ENCODE measurements at places on chromosomes 6 and 20. TPM values are rescaled to one million over a fixed set of nuclear protein-coding genes. Genes with fewer than 3 reads are reported as not detected.
A peak's percentile ranks its signal among the peaks of the same experiment; 100 is the strongest.

DNA sequence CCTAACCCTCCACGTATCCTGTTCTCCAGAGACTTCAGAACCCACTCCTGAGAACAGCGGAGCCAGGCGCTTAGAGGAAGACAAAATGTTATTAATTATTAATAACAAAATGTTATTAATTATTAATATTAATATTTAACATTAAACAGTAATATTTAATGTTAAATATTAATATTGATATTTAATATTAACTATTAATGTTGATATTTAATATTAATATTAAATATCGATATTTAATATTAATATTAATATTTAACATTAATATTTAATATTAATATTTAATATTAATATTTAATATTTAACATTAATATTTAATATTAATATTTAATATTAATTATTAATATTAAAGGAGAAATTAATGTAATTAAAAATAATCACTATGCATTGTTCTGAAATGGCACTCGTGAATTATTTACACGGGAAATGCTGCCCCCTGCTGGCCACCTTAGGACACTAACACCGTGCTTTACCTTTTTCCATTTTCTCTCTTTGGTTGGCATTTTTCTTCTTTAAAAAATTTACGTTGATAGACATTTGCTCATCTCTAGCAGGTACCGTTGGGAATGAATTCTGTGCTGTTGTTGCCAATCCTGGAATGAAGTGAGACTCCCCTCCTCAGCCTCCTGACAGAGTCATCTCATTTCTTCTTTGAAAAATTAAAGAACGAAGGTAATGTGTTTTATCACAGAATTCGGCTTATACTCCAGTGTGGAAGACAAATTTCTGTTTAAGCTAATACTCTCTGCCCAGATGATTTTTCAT lies 7.5 kb upstream of the GGTLC1 start:
- DNase-seq: peak; percentile 69

GSTA1 gene
- total RNA-seq: not detected

DNA sequence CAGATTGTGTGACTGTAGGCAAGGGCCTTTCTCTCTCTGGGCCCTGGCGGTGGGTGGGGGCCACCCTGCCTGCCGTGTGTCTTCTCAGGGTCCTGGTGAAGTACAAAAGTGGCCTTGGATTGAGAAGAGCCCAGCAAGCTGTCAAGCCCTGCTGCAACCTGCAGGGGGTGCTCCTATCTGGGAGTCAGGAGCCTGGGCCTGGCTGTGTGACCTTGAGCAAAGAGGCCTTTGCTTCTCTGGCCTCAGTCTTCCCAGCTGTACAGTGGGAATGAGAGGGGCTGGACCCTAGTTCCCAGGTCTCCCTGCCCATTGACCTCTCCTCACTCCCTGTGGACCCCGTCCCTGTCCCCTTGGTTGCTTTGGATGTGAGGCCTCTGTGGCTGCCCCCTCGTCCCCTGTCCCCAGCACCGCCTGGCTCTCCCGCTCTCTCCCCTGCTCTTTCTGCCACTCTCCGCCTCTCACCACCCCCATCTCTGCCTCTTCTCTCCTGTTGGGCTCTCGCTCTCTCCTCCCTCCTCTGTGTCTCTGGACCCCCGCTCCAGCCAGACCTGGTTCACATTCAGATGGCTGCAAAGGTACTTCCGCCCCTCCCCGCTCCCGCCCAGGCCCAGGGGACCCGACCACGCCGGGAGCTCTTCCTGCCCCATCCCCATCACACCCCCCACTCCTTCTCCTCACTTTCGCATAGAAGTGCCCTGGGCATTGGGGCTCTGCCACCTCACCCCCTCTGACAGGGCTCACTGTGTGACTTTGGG lies 46.7 kb downstream of the SRC start:
- peak; percentile 48 for DNase-seq

HLA-DPA1 gene
- total RNA-seq: 0.34 TPM

- DNase-seq: no peak
Measured at GRCh38 chr20:47075263-47075662, 180.6 kb downstream of the EYA2 start.

DNA sequence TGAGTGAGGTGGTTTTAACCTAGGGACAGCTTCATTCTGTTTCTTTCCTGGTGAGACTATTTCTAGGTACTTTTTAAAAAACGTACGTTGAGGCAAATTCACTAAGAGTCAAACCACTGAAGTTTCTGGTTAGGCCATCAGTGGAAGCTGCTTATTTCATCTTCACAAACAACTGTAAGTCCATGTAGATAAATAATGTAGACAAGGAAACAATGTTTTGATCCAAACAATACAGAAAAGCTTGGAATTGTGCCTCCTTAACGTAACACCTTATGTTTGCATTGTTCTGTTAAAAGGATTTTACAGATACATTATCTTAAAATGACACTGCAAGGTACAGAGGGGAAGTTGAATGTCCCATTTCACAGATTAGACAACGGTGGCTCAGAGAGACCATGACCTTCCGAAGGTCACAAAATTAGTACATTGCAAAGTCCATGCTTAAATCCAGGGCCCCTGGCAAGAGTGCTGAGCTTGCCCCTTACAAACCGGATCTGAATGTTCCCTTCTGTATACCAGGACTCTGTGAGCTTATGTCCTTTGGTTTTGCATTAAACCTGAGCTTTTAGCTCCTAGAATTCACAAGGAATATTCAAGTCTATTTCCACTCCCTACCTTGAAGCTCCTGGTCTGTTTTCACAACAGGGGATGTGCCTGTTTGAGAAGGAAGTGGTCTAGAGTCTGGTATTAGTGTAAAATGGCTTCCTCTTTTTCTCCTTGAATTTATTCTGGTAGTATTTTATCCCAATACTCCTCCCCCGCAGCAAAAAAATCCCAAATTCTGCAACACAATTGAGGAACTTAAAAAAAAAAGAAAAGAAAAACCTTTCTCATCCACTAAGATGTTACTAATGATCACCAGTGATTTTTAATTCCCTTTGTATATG lies 28.9 kb upstream of the ZNF217 start:
- DNase-seq: peak; percentile 35

DEF6 gene
- total RNA-seq: 0.88 TPM

DNA sequence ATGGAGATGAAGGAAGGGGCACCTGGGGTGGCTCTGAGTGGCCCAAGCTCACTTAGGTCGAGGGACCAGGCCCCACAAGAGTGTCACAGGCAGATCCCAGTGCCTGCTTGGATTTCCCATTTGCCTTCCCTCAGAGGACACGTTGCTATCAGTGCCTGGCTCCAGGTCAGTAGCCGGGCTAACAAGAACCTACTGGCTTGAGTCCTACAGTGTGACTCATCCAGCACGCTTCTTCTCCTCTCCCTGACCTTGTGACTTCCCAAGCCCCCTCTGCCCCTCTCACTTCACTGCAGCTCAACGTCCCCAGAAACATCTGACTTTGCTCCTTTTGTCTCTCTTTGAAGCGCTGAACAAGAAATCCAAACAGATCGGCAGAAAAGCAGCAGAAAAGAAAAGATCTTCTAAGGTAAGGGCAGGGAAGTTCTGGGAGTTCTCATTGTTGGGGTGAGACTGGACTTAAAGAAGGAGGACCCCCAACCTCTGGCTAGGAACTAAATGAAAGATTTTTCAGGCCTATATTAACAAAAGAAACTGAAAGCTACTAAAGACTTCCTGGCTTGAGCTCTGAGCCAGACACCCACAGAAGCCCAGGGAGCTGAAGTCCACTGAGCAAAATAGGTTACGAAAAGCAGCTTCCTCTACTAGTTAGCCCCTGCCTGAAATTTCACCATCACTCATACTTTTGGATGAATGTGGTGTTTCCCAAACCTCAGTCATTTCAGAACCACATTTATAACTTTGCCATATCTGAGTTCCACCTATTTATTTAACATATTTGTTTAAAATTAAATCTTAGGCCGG lies 21.5 kb downstream of the ASIP start:
- DNase-seq: peak; percentile 33

ETV7 gene
- total RNA-seq: 0.09 TPM

HCRTR2 gene
- not detected for total RNA-seq

DNA sequence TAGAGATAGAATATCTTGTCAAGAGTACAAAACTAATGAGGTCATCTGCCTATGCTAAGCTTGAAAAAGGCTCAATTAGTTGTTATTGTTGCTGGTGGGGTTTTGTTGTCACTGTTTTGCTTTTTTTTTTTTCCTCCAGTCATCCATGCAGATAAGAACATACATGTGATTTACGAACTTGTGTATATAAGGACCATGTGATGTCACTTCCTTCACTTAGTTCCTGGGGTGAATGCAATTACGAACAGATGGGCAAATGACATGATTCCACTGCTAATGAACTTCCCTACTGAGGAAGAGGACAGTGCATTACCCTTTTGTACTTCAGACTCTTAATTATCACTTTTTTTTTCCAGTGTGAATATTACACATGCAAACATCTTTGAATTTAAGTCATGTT lies 1175.3 kb upstream of the GJE1 start:
- no peak for DNase-seq

GRCh38 chr6:88662163-88662580 lies 301.2 kb downstream of the RNGTT start:
- peak; percentile 5 for DNase-seq

GRCh38 chr20:62726276-62726675 lies 17.6 kb downstream of the NTSR1 start:
- DNase-seq: no peak

PGC gene
- not detected for total RNA-seq

- DNase-seq: no peak
Measured at GRCh38 chr6:139443231-139444112, 69.0 kb upstream of the CITED2 start.

MAFB gene
- total RNA-seq: 3.4 TPM

GRCh38 chr6:32195902-32196681 lies 3.6 kb upstream of the GPSM3 start:
- peak; percentile 100 for DNase-seq

DNA sequence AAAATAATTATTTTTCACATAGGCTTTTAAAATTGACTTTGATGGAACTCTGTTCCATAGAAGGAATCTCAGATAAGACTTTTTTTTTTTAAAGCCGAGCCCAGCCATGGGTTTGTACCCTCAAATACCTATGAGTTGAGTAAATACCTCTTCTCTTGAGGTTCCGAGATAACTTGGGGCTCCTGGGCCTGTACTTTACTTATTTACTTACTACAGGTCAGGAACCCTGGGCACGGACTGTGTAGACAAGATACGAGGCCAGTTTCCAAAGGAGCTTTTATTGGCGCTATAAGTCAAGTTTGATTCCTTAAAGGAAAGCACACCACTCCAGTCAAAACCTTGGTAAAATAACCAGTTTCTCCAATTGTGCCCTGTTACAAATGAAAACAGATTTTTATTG lies 7.5 kb downstream of the AFG1L start:
- no peak for DNase-seq

GRCh38 chr20:35199740-35200139 lies 26.8 kb upstream of the MMP24 start:
- DNase-seq: no peak

DNA sequence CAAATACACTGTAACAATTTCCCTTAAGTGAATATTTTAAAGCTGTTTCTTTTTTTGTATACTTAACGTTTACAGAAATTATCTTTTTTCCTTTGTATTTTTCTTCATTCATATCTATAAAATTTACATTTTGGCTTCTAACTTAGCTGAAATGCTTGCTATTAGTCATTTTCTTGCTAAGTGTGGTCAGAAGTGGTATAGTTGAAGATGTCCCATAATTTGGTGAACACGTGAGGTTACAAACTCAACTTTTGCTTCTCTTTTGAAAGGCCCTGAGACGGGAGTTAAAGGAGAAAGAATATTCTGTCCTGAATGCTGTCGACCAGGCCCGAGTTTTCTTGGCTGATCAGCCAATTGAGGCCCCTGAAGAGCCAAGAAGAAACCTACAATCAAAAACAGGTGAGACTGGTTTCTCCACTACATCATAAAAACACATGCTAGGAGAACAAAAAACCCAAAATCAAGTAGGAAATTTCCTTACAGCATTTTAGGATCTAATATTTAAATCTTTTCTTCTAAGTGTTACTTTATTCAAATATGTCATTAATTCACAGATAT lies 445.0 kb downstream of the UTRN start:
- DNase-seq: no peak

- no peak for DNase-seq
Measured at GRCh38 chr6:28586324-28586723, 60.6 kb downstream of the GPX5 start.

NRSN1 gene
- total RNA-seq: not detected

TSBP1 gene
- not detected for total RNA-seq

GRCh38 chr6:39902136-39902535 lies 32.1 kb downstream of the MOCS1 start:
- DNase-seq: no peak

DNA sequence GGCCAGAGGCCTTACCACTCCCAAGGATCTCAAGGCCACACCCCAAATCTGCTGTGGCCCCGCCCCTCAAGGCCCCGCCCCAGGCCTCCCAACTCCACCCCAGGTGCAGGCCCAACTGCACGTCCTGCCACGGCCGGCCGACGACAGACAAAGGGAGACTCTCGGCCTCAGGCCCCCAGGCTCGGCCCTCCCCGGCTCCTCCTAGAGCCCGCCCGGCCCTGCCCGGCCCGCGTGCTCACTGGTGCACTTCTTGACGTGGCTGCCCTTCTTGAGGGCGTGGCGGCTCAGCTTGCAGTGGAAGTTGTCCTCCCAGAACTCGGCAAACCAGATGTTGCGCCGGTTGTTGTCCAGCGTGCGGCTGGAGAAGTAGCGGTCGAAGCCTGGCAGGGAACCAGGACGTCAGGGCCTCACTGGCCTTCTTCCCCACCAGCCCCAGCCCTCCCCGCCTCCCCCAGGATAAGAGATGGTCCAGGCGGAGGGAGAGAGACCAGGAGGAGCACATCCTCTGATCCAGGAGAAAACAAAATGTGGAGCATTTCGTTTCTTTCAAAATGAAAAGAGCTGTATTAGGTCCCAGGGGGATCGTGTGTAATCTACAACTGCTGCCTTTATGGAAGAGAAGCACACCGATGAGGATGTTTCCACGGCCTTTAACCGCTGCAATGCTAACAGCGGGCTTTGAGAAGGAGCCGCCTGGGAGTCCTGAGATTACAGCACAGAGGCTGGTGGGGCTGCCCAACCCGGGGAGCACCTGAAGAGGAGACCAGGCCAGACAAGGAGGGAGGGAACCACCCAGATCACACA lies 89.4 kb downstream of the GRM4 start:
- DNase-seq: peak; percentile 20

GRCh38 chr20:57435498-57436222 lies 44.5 kb downstream of the RBM38 start:
- peak; percentile 26 for DNase-seq

- no peak for DNase-seq
Measured at GRCh38 chr6:105628156-105628860, 225.4 kb upstream of the PREP start.

- DNase-seq: peak; percentile 77
Measured at GRCh38 chr6:41306187-41306854, 19.8 kb upstream of the TREM1 start.

ACTR5 gene
- 14.1 TPM for total RNA-seq

PKIB gene
- not detected for total RNA-seq

- DNase-seq: peak; percentile 91
Measured at GRCh38 chr6:52576392-52577021, 353 bp downstream of the TRAM2 start.

GRCh38 chr6:46525583-46525982 lies 34.3 kb upstream of the RCAN2 start:
- no peak for DNase-seq

Data from dermis blood vessel endothelial cell (primary cell).